ENCODE measurements at places on chromosomes 16 and 17.

- DNase-seq = peak; percentile 65
Observed at GRCh38 chr17:81097134-81097942, 62.4 kb downstream of the BAIAP2 start.

GRCh38 chr16:84334058-84334457 lies 34.3 kb upstream of the ATP2C2 start:
- DNase-seq = no peak

- peak; percentile 58 for DNase-seq
Observed at GRCh38 chr17:75250009-75250471, 11.4 kb downstream of the GGA3 start.

DNA sequence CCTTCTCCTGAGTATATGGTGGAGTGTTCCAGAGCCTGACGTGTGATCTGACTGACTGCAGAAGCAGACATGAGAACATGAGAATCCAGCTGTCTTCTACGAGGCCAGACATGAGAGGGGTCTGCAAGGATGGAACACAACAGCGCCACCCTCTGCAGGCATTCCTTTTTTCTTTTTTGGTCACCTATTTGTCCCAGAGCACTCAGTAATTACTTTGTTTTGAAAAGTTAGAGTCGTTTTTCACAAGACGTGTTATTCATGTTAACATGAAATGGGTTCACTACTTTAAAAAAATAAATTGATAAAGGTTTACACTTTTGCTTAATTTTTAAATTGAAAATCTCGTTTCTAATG lies 43.8 kb upstream of the ATP2A3 start:
- no peak for DNase-seq

DNA sequence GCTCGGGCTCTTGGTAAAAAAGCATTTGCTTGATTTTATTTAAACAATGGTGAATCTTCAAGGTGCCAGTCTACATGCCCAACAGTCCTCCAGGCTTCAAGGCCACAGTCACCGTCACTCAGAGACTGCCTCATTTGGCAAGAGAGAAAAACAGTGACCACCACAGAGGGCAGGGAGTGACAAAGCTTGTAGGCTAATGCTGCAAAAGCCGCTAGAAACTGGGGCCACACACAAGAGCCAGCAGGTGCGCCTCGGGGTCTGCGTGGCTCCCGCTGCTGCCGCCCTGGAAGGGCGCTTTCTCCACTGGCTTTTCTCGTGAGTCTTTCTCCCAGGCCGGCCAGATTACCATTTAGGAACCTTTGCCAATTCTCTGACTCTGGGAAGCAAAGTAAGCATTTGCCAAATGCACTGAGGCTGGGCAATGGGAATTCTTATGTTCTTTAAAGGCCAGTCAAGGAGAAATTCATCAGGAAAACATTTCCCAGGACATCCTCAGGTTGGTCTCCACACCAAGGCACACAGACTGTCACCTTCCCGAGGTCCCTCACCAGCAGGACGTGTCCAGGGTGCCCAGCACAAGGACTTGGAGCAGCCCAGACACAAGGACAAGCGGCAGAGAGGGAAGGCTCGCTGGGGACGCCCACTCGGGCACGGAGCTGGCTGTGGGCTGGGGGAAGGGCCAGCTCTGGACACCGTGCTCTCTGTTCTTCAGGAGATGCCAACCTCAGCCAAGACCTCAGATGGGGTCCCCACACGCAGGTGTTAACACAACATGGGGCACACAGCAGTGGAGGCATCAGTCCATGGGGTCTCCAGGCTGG lies 12.5 kb upstream of the C16orf95 start:
- no peak for DNase-seq

GRCh38 chr16:83898463-83899271 lies at the start of gene MLYCD:
TSS of gene MLYCD (plus strand) at chr16:83899115. CDS start at chr16:83899145, 30 bp downstream.
- DNase-seq = peak; percentile 31

DNA sequence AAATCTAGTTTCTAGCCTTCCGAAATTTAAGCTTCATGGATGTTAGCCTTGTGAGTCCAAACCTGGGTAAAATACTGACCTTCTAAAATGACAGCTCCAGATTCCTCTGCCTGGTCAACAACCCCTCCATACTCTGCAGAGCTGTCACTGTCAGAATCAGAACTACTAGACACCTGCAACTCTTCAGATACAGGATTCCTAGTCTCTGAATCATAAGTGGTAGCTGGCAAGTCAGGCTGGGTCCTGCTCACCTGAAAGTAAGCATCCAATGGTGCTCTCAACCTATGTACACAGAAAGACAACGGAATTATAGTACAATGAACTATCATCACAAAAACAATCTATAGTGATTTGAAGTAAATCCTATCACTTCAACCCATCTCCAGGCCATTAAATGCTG lies 14.8 kb downstream of the RFWD3 start:
- no peak for DNase-seq

- no peak for DNase-seq
Observed at GRCh38 chr16:81706327-81707295, 72.5 kb upstream of the PLCG2 start.

- DNase-seq = no peak
Observed at GRCh38 chr16:72536723-72537435, 364.9 kb upstream of the PMFBP1 start.

- no peak for DNase-seq
Observed at GRCh38 chr17:72470121-72470705, 349.4 kb downstream of the SOX9 start.
